ENCODE measurements at places on chromosomes 5 and 9. TPM values are rescaled to one million over a fixed set of nuclear protein-coding genes. Genes with fewer than 3 reads are reported as not detected.

DNA sequence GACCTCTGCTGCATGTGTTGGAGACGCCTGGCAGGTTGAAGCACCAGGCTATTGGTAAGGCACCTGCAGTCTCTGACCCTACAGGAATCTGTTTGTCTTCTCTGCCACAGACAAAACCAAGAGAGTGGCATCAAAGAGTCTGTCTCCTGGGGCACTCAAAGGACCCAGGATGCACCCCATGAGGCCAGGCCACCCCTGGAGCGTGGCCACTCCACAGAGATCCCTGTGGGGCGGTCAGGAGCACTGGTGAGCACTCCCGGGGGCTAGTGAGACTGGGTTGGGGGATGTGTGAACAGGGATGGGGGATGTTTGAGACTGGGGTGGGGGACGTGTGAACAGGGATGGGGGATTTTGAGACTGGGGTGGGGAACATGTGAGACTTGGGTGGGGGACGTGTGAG is 240.3 kb downstream of the CACNA1B start:
- no peak overlapping the region for H3K27ac ChIP-seq
- no peaks in the 10 kb centered on the region for H3K36me3 ChIP-seq
- H3K27me3 ChIP-seq: no peaks in the 10 kb centered on the region
- no peak overlapping the region for H3K4me3 ChIP-seq
- H3K4me1 ChIP-seq: no peaks in the 10 kb centered on the region

Gene CBY3
- not detected for total RNA-seq

Gene NUTM2G
- not detected for total RNA-seq

Gene FGF1
- 0.65 TPM for total RNA-seq

DNA sequence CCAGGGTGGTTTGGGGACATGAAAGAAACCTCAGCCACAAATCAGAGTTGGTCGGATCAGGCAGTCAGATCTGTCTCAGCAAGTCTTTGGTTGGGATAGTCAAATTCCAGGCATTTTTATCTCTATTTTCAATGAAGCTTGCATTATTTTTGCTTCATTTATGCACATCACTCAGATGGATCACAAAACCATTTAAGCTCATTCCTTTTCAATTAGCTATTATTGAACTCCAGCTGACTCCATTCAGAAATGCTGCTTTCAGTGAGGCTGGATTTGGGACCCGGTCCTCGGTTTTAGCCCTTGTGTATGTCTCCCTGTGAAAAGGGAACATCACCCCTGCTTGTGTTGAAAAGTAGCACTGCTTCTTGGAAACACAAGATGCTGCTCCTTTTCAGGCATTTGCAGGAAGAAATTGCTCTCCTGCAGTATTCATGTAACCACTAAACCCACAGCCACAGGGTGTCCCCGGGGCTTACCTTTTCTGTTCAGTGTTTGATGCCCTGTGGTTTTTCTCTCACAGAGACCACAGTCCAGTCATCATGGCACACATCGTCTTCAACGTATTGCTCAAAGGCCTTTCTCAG is 232.9 kb downstream of the NFIB start:
- peaks cover 36% of the 10 kb centered on the region for H3K36me3 ChIP-seq
- no peak for DNase-seq
- no peak overlapping the region for H3K27ac ChIP-seq
- H3K4me3 ChIP-seq: no peak overlapping the region
- peaks cover 12% of the 10 kb centered on the region for H3K4me1 ChIP-seq

GRCh38 chr9:96115836-96116235 is 186.1 kb downstream of the HSD17B3 start:
- H3K36me3 ChIP-seq: no peaks in the 10 kb centered on the region
- no peaks in the 10 kb centered on the region for H3K4me1 ChIP-seq
- DNase-seq: no peak
- H3K27me3 ChIP-seq: peaks cover 53% of the 10 kb centered on the region

DNA sequence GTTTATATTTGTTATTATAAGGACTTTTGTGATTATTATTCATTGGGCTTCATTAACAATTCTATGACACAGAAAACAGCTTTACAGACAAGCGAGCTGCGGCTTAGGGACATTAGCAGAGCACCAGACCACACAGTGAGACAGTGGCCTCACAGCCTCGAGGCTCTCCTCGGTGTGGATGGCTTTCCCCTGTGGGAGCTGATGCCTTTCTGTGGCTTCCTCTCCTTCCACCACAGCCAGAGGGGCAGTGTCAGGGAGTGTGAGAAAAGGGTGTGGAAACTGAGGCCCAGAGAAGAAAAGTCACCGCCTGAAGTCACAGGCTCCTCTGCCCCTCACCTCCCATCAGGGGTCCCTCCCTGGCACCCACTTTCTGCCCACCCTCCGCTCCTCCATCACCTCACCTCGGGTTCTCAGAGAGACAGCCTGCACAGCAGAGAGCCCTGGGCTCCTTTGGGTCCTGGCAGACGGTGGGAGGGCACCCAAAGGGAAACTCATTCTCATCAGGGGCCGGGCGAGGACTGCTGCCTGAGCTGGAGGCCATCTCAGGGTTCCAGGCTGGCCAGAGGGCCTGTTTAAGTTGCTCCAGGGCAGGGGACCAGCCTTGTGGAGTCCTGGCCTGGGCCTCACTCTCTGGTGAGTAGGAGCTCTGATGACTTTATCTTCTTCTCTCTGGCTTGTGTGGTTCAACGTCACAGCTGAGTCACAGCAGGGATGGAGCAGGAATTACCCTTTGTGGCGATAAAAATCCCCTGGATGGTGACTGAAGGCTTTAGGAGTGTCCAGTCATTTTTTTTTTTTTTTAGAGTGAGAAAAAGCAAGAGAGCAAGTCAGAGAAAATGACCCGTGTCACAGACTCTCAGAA is 830 bp downstream of the TRAF1 start:
- no peaks in the 10 kb centered on the region for H3K27me3 ChIP-seq
- H3K36me3 ChIP-seq: no peaks in the 10 kb centered on the region
- H3K27ac ChIP-seq: no peak overlapping the region
- peak; percentile 44 for DNase-seq
- peaks cover 5% of the 10 kb centered on the region for H3K4me1 ChIP-seq
- no peak overlapping the region for H3K4me3 ChIP-seq

Gene BTNL9
- not detected for total RNA-seq

Measured in MCF 10A (cell line).